ENCODE measurements at places on chromosomes 1 and 21. TPM values are rescaled to one million over a fixed set of nuclear protein-coding genes. Genes with fewer than 3 reads are reported as not detected.

DNA sequence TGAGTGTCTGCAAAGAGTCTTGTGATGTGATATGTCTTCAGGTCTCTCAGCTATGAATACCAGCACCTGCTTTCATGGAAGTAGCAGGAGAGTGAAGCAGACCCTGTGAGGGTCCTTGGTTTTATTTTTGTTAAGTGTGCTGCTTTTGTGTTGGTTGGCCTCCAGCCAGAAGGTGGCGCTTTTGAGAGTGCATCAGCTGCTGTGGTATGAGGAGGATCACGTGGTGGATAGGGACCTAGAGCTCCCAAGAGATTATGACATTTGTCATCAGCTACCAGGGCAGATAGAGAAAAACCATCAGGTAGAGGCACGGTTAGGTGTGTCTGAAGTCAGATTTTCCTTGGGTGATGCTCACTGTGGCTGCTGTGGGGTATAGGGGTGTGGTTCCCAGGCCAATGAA is 1232.1 kb downstream of the MRPL39 start:
- DNase-seq, result no peak

GRCh38 chr1:218383051-218383450 is 37.9 kb downstream of the TGFB2 start:
- DNase-seq, result no peak

DNA sequence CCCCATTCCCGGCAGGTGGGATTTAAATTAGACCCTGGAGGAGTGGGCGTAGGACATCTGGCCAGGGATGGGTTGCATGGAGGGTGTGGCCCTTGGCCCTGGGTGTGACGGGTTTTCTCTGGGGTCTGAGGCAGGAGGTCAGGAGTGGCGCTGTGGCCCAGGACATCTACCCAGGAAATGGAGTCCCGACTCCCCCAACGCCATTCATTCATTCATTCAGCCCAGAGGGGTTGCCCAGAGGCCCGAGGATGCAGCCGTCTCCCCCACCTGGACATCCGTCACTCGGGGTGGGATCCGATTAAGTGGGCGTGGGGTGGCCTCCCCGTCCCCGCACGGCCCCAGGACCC is 663 bp downstream of the ATP13A2 start:
- DNase-seq, result no peak

GRCh38 chr1:185973645-185974044 is 239.5 kb downstream of the HMCN1 start:
- DNase-seq, result no peak

Gene VAMP4
- 7.5 TPM for polyA plus RNA-seq

All from kidney (tissue), 22 donors.